ENCODE measurements at places on chromosomes 2 and 18. TPM values are rescaled to one million over a fixed set of nuclear protein-coding genes. Genes with fewer than 3 reads are reported as not detected.

Gene GKN1
- total RNA-seq: not detected

Gene CREG2
- total RNA-seq: not detected

Gene ACAA2
- 553 TPM for total RNA-seq

Gene XDH
- total RNA-seq: 26.7 TPM

Gene AKAIN1
- total RNA-seq: not detected

Gene EN1
- total RNA-seq: not detected

Gene CNDP1
- 14.9 TPM for total RNA-seq

Data from right lobe of liver (tissue), 6 donors.